ENCODE measurements at places on chromosomes 6 and 20.
A peak's percentile ranks its signal among the peaks of the same experiment; 100 is the strongest.

- DNase-seq, result peak; percentile 60
These were observed 716 bp downstream of the SHPRH start for GRCh38 chr6:145963216-145964068.

GRCh38 chr6:139354189-139354588, 20.3 kb downstream of the CITED2 start:
- DNase-seq, result no peak

- no peak for DNase-seq
These were observed 506 bp downstream of the RGS17 start for GRCh38 chr6:153130515-153131036.

GRCh38 chr6:157987788-157988699, 6.4 kb downstream of the SYNJ2 start:
- DNase-seq, result no peak

GRCh38 chr20:58088105-58088504, 140.3 kb downstream of the ANKRD60 start:
- DNase-seq, result no peak

DNA sequence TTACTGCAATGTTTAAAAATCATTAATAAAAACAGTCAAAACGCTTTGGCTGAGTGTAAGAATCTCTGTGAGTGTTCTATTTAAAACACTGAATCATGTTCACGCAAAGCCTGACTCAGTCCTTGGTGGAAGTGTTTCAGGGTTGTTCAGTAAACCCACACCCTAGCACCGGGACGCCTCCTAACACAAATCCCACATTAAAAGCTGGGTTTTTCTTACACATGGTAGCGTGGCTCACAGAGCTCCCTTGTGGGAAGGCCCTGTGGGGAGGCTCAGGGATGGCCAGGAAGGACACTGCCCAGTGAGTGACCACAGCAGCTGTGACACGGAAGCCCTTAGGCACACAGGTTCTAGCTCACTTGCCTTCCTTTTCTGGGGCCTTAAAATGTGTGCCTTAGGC, 80.2 kb downstream of the GMPR start:
- DNase-seq, result no peak

DNA sequence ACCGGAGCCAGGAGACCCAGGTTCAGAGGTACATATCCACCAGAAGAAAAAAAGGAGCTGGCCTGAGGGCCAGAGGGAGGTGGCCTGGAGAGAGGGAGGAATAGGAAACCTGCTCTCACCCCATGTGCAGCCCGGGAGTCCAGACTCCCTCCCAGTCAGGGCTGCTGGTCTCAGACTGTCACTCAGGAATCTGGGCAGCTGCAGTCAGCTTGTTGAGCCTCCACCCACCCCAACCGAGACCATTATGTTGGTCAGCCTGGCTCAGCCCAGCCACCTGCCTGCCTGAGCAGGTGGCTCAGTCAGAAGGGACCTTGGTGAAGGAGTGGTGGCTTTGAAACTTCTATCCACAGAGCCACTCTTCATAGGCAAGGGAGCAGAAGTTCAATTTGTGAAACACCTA, 53.3 kb upstream of the EPB41L1 start:
- DNase-seq, result no peak

- no peak for DNase-seq
These were observed 25.7 kb downstream of the HMGN3 start for GRCh38 chr6:79208816-79209215.

DNA sequence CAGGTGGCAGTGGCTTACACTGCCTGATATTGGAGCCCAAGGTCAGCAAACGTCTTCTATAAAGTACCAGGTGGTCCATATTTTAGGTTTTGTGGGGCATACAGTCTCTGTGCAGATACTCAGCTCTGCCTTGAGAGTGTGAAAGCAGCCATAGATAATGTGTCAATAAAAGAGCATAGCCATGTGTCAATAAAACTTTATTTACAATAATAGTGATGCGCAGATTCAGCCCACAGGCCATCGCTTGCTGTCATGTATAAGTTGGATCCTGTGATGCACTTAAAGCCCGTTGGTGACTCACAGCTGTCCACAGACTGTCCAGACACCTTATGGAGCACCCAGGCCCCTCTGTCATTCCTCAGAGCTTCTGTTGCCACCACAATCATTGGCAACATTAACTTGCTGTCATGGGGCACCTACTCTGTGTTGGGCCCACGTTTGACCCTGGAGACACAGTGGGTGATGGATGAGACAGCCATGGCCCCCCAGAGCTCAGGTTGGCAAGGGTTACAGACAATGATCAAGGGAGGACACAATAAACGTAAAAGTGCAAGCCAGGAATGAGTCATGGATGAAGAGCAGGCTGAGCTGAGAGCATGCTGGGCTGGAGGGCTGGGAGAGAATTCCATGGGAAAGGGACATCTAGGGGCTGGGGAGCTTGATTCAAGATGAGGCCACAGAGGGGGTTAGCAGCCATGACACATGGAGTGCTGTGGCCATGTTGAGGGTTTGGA, 173.6 kb downstream of the TAF4 start:
- no peak for DNase-seq

- no peak for DNase-seq
These were observed 279.2 kb upstream of the FERMT1 start for GRCh38 chr20:6401893-6402557.

DNA sequence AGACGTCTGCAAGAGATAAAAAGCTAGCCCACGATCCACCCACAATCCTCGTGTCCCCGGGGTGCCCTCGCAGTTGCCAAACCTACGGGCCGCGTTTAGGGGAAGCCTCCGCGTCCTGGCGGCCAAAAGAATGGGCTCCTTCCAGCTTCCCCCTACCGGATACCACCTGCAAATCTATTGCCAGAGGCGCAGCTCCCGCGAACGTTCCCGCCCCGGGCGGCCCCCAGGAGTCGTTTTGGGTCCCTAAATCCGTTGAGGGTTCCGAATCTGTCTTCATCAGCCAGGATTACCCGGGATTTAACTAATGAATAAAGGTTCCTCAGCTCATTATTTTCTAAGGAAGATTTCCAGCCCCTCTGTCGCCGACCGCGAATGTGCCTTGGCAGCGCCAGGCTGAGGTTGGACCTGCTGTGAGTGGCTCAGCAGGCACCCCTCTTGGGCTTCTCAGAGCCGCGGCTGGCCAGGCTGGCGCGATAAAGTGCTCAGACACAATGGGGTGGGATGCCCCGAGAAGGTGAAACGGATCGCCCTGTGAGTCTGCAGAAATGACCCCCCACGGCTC, 2.8 kb upstream of the VSX1 start:
- DNase-seq, result no peak

- no peak for DNase-seq
These were observed 161.6 kb downstream of the ADAT2 start for GRCh38 chr6:143288923-143289322.

DNA sequence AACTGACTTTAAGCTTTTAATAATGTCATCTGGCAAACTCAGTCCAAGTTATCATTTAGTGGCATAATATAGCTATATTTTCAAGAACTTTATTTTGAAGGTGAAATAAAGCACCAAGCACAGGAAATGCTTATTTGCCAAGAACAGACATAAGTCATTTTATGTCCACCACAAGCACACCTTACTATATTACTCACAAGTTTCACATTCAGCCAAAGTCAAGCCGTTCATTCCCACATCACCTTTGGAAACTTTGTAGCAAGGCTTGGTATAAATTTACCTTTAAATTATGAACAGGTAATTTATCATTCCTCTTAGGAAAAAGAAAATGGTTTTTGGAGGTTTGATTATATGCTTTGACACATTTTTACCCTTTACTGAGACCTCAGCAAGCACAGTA, 236.8 kb upstream of the FKBP1C start:
- no peak for DNase-seq

- no peak for DNase-seq
These were observed 98.2 kb downstream of the QRSL1 start for GRCh38 chr6:106727480-106728149.

DNA sequence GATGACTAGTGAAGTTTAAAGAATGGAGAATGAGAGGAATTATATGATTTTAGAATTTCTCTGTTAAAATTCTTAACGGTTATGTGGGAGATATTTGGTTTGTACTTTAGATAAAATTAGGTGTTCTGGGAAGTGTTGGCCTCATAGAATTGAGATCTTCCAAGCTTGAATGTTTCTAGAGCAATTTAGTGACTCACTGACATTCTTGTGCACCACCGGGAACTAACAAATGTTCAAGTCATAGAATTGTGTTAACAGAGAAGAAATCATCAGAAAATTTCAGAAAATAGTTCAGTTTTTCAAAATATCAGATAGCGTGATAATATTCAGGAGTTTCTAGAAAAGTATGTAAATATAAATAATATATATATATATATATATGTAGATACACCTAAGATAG, 67.9 kb upstream of the BMP5 start:
- DNase-seq, result no peak

- peak; percentile 32 for DNase-seq
These were observed 8.4 kb downstream of the IRF4 start for GRCh38 chr6:399785-400534.

- DNase-seq, result no peak
These were observed 451.7 kb downstream of the QKI start for GRCh38 chr6:163866192-163866591.

DNA sequence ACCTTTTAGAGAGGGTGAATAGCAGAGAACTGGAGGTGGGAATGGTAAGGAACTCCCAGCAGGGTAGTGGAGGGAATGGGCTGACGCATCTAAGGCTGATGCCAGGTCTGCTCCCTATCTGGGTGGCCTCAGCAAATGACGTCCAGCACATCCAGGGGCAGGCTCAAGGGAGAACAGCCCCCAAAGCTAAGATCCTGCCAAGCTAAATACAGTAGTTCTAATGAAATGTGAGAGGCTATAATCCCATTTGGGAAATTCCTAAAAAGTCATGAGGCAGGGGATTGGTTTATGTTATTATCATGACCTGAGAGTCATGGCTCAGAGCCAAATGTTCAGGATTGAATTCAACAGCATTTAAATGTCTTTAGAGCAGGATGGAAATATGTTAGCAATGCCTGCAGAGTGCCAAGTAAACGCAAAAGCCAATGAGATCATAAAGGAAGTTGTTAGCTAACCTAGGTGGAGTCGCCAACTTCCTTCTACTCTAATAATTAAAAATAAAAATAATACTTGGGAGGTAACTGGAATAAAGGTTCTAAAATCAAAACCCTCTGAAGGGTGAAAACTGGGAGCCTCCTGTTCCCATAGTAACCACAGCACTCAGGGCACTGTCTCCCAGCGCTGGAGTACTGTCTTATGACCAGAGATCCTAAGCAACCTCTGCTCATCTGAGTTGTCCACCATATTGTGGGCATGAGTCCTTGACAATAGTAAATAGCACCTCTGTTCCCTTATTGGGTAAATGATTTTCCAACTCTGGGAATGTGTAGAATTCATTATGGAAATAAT, 34.8 kb downstream of the IYD start:
- DNase-seq, result no peak
